ENCODE measurements at places on chromosomes 7 and 10.

DNA sequence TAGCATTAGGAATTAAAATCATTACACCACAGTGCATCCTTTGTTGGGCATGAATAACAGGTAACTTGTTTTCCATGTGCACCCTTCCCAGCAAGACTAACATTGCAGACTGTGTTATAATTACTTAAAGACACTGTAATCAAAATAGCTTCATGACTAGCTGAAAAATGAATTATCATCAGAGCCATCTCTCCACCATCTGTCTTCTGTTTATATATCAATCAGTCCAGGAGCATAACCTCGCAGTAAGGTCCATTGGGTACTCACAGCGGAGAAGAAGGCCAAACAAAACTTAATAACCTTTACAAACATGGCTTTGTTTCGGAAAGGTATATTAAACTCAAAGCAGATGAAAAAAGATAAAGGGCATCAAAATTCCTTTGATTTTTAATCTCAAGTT lies 90.6 kb downstream of the ODAD2 start:
- no peak for DNase-seq

DNA sequence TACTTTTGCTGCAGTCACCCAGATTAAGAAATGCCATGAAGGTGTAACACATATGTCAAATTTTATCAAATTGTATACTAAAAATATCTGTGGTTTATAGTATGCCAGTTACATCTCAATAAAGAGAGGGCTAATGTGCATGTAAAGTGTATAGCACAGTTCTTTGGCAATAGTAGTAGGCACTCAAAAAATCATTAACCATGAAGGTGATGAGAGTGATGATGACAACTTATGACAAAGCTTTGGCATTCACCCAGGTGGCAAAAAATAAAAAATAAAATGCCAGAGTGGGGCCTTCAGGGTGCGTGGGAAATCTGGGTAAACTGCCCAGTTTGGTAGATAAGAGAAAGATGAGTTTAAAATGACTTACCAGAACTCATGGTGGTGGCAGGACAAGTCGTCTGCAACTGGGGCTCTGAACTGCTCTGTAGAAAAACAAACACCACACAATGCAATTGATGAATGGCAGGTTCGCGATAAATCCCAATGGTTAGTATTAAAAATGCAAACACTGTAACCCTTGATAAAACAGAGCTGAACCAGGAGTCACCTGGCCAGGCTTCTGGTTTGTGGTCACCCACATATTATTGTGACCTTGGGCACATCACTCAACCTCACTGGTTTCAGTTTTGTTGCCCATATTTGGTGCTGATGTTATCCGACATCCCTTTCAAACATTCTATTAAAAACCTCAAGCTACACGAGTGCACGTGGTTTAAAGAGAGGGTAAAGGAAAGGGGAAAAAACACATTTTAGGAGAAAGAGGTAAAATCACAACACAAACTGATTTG lies 120.2 kb downstream of the SORBS1 start:
- no peak for DNase-seq

DNA sequence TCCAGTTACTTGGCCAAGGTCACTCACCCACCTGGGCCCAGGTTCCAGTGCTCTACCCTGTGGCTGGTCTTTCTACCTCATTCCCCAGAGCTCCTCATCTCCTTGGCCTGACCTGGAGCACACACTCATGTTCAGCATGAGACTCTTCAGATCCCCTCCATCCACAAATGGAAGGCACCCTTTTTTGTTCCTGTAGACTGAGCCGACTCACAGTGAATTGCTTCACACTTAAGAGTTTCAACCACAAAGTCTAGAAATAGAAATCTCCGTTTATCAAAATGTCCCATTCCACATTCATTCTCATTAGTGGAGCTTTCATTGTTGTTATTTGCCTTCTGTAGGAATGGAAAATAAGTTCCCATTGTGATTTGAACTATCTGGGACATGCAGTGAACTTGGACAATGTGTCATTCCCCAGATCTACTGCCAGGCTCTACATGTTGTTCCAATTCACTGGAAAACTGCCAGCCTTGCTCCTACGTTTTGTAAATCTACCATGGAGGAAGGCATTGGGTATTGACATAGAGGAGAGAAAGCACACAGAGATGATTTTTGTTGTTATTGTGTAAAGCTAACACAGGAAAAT lies 125.3 kb upstream of the CELF2 start:
- no peak for DNase-seq

- DNase-seq: no peak
Measured at GRCh38 chr7:35533902-35534301, 161.0 kb downstream of the HERPUD2 start.

GRCh38 chr10:98967601-98968000 lies 268.1 kb downstream of the HPSE2 start:
- DNase-seq: no peak

DNA sequence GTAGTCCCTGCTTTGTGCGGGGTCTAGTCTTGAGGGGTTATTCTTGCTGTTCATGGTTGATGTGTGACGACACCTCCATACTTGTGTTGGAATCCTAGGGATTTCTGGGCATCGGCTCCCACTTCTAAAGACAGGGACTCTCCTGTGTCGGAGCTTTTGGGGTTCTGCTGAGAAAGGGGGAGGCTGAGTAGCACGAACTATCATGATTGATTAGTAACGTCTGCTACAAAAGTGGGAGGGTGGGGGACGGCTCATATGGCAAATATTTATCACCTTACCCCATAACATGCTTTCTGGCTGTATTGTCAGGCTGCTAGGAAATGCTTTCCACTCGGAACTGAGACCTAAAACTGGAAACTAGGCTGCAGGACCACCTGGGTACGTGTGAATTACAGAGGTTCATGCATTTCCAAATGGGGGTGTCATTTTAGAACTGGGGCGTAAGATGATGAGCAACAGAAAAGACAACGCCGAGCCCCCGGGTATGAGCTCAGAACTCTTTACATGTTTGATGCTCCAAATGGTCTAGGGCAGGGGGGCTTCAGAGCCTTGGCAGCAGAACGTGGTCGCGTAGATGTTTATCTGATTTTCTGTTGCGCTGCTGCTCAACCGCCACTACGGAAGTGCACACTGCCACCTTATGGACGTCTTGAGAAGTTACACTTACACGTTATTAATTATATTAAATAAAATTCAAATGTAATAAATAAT lies 15.1 kb upstream of the NME8 start:
- no peak for DNase-seq

- DNase-seq: no peak
Measured at GRCh38 chr10:60534761-60535389, 145.2 kb upstream of the ANK3 start.

DNA sequence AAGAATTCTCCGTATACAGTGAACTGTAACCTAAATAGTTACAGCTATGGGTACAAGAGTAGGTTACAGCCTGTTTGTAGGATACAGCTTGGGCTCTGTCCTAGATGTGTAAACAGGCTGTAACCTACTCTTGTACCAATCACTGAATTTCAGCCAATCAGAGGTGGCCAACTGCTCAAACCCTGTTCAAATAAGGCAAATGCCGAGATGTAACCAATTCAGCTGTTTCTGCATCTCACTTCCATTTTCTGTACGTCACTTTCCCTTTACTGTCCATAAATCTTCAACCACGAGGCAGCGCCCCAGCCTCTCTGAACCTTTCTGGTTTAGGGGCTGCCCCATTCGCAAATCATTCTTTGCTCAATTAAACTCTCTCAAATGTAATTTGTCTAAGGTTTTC lies 8.3 kb upstream of the MMP21 start:
- DNase-seq: no peak

- DNase-seq: no peak
Measured at GRCh38 chr10:31034098-31034909, 2.6 kb upstream of the ZNF438 start.

GRCh38 chr7:128714701-128715495 lies 24.3 kb upstream of the CALU start:
- DNase-seq: no peak

GRCh38 chr7:66950311-66950710 lies 29.3 kb downstream of the TMEM248 start:
- no peak for DNase-seq

DNA sequence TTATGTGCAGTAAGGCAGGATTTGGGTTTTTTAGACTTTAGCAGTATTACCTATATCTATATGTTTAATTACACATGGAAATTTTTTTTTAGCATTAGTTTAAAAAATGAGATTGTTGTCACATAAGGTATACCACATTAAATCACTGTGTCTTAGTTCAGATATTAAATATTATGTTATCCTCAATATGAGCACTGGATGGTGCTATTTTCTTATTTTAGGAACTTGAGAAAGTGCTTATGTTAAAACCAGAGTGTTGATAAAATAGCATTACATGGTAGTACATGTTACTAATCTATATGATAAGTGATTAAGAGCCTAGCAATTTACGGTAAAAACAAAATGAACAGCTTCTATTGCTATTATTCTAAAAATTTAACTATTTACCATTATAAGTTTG lies 28.8 kb downstream of the MIOS start:
- no peak for DNase-seq

DNA sequence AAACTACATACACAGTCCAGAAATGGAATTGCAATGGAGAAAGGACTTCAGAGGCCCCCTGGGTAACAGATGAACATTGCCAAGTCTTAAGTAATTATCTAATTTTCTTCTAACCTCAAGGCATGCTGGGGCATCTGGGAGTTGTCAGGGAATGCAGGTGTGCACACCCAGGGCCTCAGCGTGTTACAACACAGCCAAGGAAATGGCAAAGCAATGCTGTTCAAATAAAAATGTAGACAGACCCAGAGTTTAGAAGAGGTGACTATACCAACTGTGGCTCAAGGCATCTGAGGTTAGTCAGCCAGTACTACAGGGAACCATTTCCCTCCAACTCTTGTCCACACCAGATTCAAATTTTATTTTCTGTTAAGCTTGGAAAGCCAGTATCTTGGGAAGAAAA lies 73.6 kb downstream of the CCDC3 start:
- DNase-seq: no peak

DNA sequence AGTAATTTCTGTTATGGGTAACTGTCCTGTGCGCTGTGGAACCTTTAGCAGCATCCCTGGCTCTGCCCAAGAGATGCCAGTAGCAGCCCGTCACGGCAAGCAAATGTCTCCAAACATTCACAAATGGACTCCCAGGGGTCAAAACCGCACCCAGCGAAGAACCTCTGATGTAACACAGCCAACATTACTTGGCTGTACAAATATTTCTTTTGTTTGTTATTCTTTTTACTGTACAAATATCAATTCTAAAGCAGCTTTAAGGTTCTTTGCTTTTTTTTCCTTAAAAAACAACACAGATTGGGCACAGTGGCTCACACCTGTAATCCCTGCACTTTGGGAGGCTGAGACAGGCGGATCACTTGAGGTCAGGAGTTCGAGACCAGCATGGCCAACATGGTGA lies 182.5 kb downstream of the KMT2E start:
- DNase-seq: no peak

All from stimulated activated CD8-positive, alpha-beta memory T cell treated with anti-CD3 and anti-CD28 coated beads, Interleukin-2, amount 100 ng/mL, for 1 hour (primary cell).